Activated T-cell treated with anti-CD3 and anti-CD28 coated beads for 48 hours (primary cell): ENCODE measurements at places on chromosomes 5 and 9.
A peak's percentile ranks its signal among the peaks of the same experiment; 100 is the strongest.

DNA sequence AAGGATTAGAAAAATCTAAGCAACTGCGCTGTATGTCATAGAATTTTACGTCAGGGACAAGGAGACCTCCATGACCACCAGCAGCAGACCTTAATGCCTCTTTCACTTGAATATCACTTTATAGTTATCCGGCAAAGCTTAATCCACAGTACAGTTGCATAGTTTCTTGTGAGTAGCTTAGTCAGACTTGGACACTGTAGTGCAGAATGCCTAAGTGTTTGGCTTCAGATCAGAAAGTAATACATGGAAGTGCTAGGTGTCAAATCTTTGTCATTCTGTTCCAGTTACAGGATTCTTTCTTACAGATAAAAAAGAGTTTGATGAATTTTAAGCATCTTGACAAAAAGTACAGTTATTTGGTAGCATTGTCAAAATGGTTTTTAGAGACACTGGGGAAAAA lies 239.9 kb upstream of the PAPPA start:
- no peak for DNase-seq

DNA sequence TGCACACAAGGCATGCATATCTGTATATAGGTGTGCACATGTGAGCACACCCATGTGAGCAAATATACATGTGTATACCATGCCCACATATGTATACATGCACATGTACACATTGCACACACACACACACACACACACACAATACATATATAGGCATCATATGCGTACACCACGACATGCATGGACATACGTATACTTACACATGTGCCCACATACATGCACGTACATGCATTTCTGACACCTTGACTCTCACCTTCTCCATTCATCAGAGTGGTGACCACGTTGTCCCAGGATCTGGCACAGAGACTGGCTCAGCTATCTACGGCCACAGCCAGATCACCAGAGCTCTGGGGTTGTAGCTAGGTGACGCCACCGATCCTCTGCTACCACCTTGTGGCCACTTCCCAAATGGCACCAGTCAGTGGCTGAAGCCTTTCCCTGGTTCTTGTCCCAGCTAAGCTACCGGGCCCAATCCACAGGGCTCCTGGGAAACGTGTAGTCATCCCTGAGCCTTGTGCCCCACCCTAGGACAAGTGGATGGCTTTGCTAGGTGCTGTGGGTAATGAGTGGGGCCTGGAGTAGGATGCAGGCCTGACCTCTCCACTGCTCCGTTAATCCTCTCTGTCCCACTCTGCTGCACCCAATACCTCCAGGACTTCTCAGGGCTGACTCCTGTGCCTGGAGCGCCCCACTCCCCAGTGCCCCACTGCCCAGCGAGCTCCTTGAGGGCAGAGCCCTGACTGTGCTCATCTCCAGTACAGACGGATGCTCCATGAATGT lies 194.4 kb downstream of the RGS3 start:
- peak; percentile 73 for DNase-seq

- DNase-seq, result no peak
Measured at GRCh38 chr9:107875571-107875980, 386.0 kb upstream of the KLF4 start.

GRCh38 chr5:93433422-93433821 lies 147.6 kb downstream of the NR2F1-AS1 start:
- no peak for DNase-seq

DNA sequence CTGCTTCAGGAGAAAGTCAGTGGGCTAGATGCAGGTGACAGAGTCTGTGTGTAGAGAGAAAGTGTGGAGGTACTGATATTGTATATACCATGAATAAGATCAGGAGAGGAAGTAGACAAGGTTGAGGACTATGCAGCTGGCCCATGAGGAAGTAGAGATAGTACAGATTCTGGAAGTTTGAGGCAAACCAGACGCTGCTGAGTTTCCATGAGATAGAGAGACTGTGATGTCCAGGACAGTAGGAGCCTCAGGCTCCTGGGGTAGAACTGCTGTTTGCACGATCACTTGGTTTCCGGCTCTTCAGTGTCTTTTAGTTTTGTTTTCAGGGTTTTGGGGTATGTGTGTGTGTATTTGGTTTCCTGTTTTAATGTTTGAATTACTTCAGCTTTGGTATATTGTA lies 13.6 kb downstream of the OTULINL start:
- no peak for DNase-seq

DNA sequence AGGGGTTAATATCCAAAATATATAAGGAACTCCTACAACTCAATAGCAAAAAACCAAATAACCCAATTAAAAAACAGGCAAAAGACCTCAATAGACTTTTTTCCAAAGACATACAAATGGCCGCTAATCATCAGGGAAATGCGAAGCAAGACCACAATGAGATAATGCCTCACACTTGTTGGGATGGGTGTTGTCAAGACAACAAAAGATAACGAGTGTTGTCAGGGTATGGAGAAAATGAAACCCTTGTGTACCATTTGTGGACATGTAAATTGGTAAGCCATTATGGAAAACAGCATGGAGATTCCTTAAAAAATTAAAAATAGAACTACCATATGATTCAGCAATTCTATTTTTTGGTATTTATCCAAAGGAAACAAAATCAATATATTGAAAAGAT lies 620.2 kb downstream of the ACTL7B start:
- DNase-seq, result no peak

DNA sequence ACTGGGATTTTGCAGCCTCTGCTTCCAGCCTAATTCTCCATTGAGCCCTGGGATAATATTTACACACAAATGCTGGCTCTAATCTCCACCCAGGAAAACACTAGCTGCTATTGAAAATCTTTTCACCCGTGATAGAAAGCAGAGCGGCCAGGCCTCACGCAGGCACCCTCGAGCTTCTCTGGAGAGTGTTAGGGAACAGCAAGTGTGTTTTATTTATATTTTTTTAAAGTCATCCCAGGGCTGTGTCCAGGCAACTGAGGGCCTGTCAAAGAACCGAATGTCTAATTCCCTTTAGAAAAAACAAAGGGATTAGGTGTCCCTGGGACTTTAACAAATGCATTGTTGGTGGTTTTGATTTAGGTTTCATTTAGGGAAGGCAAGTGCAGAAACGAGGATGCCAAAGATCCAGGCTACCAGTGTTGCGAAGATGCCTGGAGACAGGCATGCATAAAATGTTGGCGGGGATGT lies 51.2 kb upstream of the SPRY4 start:
- DNase-seq, result no peak

DNA sequence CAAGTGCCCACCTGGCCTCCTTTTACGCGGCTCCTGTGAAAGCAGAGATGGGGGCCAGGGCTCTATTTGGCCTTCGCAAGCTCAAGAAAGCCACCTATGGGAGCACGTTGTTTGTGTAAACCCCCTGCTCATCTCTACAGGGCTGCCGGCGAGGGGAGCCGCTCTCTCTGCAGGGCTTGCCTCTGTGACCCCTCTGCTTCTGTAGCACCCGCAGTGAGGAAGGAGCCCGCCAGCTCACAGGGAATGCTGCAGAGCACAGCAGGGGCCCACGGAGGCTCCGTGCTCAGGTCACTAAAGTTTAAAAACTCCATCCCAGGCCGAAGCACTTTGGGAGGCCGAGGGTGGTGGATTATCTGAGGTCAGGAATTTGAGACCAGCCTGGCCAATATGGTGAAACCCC lies 376.8 kb downstream of the IRX2 start:
- DNase-seq, result no peak

DNA sequence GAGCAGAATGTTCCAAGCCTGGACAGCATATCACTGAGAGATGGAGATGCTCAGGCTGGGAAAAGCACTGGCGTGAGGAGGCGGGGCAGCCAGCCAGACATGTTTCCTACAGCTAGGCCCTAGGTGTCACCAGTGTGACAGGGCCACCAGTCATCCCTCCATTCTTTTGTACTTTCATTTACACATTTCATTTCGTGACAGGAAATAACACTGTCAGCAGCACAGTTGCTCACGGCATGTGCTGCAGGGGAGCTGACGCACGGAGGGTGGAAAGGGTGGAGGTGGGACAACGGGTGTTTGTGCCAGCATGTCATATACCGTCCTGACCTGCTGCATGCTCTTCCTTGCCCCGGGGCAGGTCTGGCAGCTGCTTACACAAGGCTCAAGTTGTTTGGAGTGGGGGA lies 14.8 kb upstream of the CEMIP2 start:
- DNase-seq, result peak; percentile 77

- DNase-seq, result no peak
Measured at GRCh38 chr5:56175488-56175887, 57.6 kb downstream of the ANKRD55 start.

DNA sequence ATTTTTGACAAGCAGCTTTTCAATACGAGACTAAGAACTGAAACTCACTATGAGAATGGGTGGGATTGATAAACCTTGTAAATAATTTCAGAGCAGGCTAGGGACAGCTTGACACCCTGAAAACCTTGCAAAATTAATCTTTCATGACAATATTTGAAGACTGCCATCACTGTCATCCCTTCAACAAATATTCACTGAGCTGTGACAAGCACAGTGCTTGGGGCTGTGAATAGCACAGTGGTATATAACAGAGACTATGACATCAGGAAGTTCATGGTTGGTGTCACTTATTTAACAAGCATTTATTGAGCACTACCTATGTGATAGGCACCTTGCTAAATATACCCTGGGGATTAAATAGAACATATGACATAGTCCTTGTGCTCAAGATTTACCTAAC lies 741.0 kb upstream of the RIOK2 start:
- DNase-seq, result no peak

GRCh38 chr5:164475339-164475977 lies 970.0 kb downstream of the MAT2B start:
- no peak for DNase-seq

- DNase-seq, result no peak
Measured at GRCh38 chr5:53164478-53165165, 55.1 kb upstream of the MOCS2 start.

DNA sequence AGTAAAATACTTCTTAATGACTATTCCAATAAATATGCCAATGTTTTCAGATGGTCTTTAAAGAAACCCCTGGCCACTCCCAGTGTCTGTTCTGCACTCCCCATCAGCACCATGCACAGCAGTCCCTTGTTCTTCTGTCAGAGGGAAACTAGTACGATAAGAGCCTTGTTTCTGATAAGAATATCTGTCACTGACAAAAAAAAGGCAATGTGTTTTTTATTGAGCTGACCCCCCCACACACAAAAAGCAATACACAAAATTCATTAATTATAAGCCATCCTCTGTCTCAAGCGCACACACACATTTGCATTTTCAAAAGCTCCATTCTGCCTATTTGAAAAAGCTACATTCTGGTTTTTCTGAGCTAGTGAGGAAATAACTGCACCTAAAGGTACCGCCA lies 119.1 kb downstream of the ENC1 start:
- no peak for DNase-seq

DNA sequence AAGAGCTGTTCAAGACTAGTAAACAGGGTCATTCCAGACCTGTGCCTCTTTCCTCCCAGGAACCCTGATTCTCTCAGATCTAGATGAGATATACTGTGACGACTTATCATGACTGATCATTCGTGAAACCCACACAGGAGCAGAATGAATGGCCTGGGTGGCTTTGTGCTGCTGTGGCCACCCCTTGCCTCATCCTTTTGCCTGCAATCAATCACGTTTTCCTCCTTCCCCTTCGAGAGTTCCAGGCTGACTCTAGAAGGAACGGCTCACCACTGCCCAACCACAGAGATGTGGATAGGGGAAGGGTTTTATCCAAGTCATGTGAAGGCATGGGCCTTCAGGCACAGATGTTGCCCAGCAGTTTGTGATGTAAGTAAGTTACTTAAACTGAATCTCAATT lies 5.8 kb downstream of the ANXA6 start:
- DNase-seq, result peak; percentile 63

GRCh38 chr5:172952034-172952511 lies 7.2 kb upstream of the RPL26L1 start:
- DNase-seq, result no peak

GRCh38 chr5:121968910-121969607 lies 7.3 kb downstream of the SRFBP1 start:
- DNase-seq, result no peak

- no peak for DNase-seq
Measured at GRCh38 chr5:129246088-129246487, 151.5 kb downstream of the ISOC1 start.

- DNase-seq, result no peak
Measured at GRCh38 chr9:89474939-89475338, 23.0 kb downstream of the SEMA4D start.

- no peak for DNase-seq
Measured at GRCh38 chr9:134341306-134341705, 15.1 kb downstream of the RXRA start.

- DNase-seq, result no peak
Measured at GRCh38 chr9:107269681-107270080, 13.4 kb upstream of the RAD23B start.

GRCh38 chr9:107571148-107571547 lies 81.6 kb upstream of the KLF4 start:
- DNase-seq, result no peak

DNA sequence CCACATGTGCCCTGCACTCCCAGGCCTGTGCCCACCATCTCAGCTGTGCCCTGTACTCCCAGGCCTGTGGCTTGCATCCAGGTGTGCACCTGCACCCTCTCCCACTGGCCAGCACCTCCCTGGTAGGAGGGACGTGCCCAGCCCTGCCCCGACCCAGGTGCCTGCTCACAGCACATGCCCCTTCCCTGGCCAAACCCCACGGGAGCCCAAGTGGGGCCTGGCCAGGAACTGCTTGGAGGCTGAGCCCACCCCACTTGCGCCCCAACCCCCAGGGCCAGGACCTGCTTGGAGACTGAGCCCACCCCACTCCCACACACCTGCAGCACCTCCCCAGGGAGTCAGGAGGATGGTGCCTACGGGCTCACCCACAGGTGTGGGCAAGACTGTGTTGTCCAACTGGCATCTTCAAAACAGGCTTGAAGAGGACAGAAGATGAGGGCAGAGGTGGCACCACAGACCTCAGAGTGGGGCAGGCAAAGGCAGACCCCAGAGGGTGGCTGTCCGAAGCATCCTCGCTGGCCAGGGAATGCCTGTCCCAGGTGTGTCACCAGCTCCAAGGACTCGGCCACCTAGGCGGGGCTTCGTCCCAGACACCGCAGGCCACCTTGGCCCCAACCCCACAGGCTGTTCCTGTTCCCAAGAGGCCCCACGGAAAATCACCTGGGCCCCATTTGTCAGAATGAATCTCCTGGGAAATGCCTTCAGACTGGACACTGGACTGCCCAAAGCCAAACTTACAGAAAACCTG lies 10.8 kb downstream of the ZDHHC11B start:
- no peak for DNase-seq

DNA sequence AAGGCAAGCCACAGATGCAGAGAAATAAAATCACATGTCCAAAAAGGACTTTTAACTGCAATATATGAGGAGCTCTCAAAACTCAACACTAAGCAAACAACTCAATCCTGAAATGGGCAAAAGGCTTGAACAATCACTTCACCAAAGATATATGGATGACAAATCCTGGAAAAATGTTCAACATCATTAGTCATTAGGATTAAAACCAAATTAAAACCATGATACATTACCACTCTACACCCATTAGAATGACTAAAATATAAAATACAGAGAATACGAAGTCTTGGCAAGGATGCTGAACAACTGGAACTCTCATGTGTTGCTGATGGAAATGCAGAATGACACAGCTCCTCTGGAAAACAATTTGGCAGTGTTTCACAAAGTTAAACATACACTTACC lies 277.4 kb downstream of the TLE1 start:
- DNase-seq, result no peak

GRCh38 chr9:129352146-129352865 lies 174.2 kb upstream of the IER5L start:
- peak; percentile 17 for DNase-seq

GRCh38 chr9:107422189-107423185 lies 67.1 kb downstream of the KLF4 start:
- DNase-seq, result peak; percentile 24

- no peak for DNase-seq
Measured at GRCh38 chr9:89550346-89550927, 52.5 kb upstream of the SEMA4D start.
